ENCODE measurements at places on chromosomes 5 and 9.

- no peak for DNase-seq
Measured at GRCh38 chr9:83456226-83456625, 82.0 kb downstream of the FRMD3 start.

DNA sequence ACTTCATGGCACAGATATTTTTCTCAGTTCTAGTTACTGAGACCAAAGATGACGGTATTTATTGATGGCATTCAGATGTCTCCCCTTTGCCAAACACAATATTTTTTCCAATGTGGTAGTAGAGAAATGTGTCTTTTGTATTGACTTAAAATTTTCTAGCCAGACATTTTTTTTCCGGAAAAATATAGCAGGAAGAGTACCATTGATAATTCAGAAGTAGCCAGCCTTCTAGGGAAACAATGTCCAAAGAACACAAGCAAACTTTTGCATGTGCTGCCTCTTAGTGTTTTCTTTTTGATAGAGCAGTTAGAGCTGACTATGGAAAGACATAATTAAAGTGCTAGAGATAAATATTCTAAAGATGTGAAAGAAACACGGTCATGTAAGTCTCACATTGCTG is 231.4 kb downstream of the MARCHF11 start:
- DNase-seq = no peak

DNA sequence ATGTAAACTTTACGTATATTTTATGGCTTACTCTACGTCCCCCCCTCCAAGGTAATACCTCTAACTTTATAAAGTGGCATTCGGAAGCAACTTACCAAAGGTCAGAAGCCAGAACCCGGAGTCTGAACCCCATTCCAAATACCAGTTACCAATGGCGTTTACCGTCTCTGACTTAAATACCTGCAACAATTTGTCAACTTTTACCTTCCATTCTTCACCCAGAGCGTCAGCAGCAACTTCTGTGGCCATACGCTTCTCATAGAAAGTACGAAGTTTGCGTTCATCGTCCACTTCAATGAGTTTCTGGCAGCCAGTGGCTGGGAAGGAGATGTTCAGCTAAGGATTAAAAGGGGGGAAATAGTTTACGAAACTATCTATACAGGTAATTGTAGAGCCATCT is 753 bp downstream of the RPS6 start:
- no peak for DNase-seq

DNA sequence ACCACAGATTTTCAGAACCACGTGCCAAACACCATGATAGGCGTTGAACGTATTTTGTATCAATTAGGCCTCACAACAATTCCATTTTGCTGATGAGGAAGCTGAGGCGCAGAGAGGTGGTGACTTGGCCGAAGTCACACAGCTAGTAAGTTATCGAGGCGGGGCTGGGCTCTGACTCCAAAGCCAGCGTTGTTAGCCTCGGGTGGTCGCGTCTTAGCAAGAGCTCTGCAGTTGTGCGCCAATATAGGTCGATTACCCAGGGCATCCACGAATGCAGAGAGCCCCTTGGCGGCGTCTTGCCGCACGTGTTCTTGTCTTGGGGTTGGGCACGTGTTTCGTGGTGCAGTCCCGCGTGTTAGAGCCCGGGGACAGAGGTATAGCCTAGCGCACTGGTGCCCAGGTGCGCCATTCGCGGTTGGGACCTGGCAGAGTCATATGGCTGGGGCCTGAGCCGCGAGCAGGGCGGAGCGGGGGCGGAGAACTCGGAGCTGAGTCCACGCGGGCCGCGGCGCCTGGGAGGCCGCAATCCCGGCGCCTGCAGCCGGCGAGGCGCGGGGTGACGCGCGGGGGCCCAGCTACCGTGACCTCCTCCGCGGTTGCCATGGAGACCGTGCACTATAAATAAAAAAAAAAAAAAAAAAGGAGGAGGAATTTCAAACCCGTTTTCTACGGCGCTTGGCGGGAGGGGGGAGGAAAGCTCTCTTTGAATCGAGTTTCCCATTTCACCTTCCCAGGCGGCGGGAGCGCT is 62.3 kb downstream of the CXXC5 start:
- DNase-seq = no peak

- DNase-seq = no peak
Measured at GRCh38 chr5:177434437-177434836, 8.0 kb downstream of the GRK6 start.

- no peak for DNase-seq
Measured at GRCh38 chr9:96084331-96084734, 208.8 kb downstream of the ERCC6L2 start.

GRCh38 chr5:177309351-177310191 is 2.1 kb downstream of the MXD3 start:
- DNase-seq = peak; percentile 59

DNA sequence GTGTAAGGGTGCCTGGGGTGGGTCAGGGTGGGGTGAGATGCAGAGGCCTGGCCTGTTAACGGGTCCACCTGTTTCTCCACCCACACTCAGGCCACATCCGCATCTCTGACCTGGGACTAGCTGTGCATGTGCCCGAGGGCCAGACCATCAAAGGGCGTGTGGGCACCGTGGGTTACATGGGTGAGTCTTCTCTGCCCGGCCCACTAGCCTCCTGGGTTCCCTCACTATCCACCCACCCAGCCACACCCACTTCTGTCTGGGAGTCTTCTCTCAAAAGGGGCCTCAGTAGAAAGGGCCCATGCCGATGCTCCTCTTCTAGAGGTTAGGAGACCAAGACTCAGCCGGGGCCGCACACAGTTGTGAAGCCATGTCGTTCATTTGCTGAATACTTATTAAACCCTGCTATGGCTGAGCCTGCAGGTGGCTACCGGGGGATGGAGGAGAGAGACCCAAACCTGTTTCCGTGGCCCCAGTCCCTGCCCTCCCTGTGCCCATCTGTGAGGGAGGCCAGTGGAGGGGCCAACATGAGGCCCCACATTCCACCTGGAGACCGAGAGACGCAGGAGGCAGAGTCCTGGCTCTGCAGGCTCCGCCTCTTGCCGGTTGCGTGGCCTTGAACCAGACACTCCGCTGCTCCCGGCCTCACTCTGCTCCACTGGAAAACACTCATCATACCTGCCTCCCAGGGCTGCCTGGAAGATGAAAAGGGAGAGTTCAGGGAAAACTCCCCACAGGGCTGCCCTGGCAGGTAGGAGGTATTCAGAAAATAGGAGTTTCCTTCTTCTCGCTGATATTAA is 8.7 kb downstream of the GRK6 start:
- DNase-seq = no peak

GRCh38 chr5:407051-407450 is 35.9 kb upstream of the EXOC3 start:
- DNase-seq = no peak

- DNase-seq = no peak
Measured at GRCh38 chr5:32713770-32714381, 2.8 kb downstream of the NPR3 start.

- DNase-seq = no peak
Measured at GRCh38 chr9:107488375-107489143, 1.0 kb downstream of the KLF4 start.

DNA sequence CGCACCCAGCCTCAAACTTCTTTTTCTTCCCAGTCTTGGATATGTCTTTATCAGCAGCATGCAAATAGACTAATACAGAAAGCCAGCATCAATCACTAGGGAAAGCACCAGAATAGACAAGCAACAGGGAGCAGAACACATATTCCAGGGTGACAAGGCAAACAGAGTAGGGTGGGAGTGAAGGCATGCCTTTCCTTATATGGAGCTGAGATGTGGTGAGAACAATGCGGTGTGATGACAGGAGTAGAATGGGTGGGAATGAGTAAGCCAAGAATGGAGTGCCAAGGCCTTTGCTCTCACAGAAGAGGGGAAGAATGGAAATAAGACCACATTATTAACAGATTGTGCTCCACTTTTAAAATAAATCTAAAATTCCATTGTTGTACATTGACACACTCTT is 115.6 kb downstream of the CETN3 start:
- DNase-seq = no peak

- peak; percentile 7 for DNase-seq
Measured at GRCh38 chr9:96061293-96061987, 185.9 kb downstream of the ERCC6L2 start.

DNA sequence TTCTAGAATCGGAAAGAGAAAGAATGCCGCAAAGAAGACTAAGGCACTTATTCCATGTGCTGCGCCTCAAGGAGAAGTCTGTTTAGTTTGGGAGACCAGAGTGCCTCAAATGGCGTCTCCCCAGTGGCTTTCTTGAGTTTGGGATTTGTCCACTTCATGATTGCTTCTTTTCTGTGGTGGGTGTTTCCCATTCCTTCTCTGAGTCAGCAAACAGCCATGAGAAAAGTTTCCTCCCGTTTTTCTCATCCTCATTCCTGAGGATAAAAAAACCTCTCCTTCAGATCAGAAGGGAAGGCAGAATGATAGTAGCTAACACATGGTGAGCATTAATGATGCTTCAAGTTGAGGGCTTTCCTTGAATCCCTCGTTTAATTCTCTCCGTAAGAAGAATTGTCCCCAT is 275.9 kb upstream of the WWC1 start:
- no peak for DNase-seq

DNA sequence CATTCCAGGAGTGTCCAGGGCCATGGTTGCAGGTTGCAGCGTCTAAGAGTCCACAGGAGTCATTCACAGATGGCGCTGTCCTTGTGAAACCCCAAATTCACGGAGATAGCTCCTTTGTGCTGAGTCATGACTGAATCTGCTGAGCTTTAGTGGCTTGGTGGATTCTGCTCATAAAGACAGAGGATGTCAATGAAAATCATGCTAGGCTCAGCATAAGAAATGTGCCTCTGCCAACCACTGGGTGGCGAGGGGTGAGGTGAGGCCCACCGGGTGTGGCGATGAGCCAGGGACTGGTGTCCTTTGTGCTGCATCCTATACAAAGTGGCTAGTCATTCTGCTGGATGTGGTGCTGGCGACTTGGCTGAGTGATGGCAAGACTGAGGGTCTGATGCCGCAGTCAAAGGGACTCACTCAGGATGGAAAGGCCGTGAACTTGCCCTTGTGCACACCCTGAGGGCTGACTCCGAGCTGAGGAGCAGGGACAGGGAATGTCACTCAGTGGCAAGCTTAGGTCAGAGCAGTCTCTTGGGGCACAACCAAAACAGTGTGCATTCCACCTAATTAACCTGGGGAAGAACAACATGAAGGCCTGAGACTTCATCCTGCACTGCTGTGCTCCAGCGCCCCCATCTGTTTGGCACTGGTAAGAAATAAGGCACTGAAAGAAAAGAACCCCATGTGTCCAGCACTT is 71.5 kb downstream of the DAP start:
- peak; percentile 7 for DNase-seq

- DNase-seq = no peak
Measured at GRCh38 chr9:7289773-7290172, 509.8 kb downstream of the DMAC1 start.

GRCh38 chr5:157267761-157268480 is 2.0 kb downstream of the CYFIP2 start:
- DNase-seq = no peak

DNA sequence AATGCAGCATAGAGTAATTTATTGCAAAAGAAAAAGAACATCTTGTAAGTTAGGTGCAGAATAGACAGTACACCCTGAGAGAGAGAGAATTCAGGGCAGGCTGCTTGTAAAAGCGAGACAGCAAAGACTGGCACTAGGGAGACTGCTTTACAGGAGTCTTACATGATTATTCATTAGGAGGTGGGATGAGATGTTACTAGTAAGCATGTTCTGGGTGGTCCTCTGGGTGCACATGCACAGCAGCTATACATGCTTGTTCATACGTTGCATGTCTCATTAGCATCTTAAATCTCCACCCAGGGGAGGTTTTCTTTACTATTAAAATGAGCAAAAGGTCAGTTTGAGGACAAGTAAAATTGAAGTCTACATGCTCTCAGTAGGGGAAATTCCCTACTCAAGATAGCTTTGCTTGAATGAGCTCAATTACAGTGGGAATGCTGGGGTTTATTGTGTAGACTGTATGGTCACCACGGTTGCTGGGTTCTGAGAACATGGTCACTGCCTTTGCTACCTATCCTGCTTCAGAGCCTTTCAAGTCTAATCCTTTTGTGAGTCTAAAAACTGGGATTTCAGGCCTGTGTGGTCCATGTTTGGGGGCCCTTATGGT is 60.6 kb downstream of the RGS7BP start:
- no peak for DNase-seq

GRCh38 chr5:103436656-103437055 is 125.9 kb downstream of the NUDT12 start:
- DNase-seq = no peak

DNA sequence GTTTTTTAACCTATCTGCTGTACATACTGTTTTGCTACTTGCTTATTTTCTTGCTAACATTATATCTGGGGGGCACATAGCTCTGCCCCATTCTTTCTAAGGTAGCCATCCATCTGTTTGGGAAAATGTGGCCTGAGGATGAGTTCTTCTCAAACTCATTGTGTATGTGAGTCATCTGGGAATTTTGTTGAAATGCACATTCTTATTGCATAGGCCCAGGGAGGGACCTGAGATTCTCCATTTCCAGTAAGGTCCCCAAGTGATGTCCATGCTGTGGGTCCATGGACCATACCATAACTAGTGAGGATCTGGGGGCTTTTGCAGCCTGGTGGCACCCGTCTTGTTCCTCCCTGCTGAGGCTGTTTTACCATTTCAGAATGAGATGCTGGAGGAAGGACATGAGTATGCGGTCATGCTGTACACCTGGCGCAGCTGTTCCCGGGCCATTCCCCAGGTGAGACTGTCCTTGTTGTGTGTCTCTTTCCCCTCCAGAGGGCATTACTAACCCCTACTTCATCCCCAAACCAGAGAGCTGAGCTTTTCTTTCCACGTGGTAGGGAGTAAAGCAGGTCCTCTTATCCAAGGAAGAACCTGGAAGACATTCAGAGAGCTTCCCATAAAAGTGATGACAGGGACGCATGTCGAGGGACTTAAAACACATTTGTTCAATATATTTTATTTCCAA is 28.6 kb downstream of the CYFIP2 start:
- DNase-seq = no peak

DNA sequence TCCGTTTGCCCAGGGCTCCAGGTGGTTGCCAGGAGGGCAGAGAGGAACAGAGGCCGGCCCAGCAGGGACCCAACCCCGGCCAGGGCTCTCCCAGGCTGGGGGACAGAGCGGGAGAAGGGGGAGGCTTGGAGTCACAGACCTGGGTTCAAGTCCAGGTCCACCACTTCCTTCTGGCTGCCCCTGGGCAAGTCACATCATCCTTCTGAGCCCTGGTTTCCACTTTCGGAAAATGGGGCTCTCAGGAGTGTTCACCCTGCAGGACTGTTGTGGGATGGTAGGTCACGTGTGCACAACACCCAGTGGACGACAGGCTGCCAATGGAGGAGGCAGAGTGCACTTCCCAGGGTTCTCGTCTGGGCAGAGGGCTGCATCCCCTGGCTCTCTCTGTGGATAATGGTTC is 245.4 kb downstream of the PBX3 start:
- DNase-seq = no peak
